ENCODE measurements at places on chromosomes 3 and 15. TPM values are rescaled to one million over a fixed set of nuclear protein-coding genes. Genes with fewer than 3 reads are reported as not detected.

GRCh38 chr15:86183596-86184491, 104.2 kb downstream of the AGBL1 start:
- H3K27ac ChIP-seq, result no peak overlapping the region
- no peak overlapping the region for H3K4me3 ChIP-seq
- no peak for DNase-seq
- H3K27me3 ChIP-seq, result no peaks in the 10 kb centered on the region

The CPA3 gene
- not detected for polyA plus RNA-seq

The GP9 gene
- polyA plus RNA-seq, result not detected

- no peaks in the 10 kb centered on the region for H3K36me3 ChIP-seq
- peaks cover 17% of the 10 kb centered on the region for H3K27me3 ChIP-seq
- no peak overlapping the region for H3K27ac ChIP-seq
Measured at GRCh38 chr3:32189693-32190092, 48.8 kb upstream of the CMTM8 start.

DNA sequence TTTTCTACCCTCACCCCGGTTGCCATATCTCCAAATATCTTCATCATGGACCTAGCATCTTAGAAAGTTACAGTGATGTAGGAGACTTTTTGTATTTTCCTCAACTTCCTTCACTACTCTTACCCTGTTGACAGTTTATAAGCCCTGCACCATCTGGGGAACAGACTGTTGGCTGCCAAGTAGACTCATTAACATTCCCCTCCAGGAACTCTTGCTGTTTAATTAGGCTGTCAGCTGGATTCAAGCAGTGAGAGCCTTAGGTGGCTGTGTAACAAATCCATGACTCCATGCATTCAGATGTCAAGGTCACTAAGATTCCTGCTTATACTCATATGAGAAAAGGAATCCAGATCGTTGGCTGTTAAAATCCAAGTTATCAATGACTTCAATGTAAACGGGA, 198.3 kb downstream of the NAALADL2 start:
- H3K36me3 ChIP-seq, result no peaks in the 10 kb centered on the region
- no peak overlapping the region for H3K27ac ChIP-seq
- no peaks in the 10 kb centered on the region for H3K4me1 ChIP-seq
- no peaks in the 10 kb centered on the region for H3K27me3 ChIP-seq

The PEX11A gene
- polyA plus RNA-seq, result 6.0 TPM

GRCh38 chr3:43512754-43513404, 108.9 kb downstream of the ANO10 start:
- no peaks in the 10 kb centered on the region for H3K36me3 ChIP-seq
- no peak for DNase-seq
- H3K4me3 ChIP-seq, result no peak overlapping the region
- H3K27me3 ChIP-seq, result no peaks in the 10 kb centered on the region
- H3K4me1 ChIP-seq, result no peaks in the 10 kb centered on the region

GRCh38 chr3:13011573-13012220, 61.5 kb downstream of the IQSEC1 start:
- peaks cover 7% of the 10 kb centered on the region for H3K27me3 ChIP-seq
- no peaks in the 10 kb centered on the region for H3K4me1 ChIP-seq
- H3K36me3 ChIP-seq, result no peaks in the 10 kb centered on the region
- no peak overlapping the region for H3K27ac ChIP-seq
- no peak for DNase-seq

The ARIH2 gene
- polyA plus RNA-seq, result 71.5 TPM

DNA sequence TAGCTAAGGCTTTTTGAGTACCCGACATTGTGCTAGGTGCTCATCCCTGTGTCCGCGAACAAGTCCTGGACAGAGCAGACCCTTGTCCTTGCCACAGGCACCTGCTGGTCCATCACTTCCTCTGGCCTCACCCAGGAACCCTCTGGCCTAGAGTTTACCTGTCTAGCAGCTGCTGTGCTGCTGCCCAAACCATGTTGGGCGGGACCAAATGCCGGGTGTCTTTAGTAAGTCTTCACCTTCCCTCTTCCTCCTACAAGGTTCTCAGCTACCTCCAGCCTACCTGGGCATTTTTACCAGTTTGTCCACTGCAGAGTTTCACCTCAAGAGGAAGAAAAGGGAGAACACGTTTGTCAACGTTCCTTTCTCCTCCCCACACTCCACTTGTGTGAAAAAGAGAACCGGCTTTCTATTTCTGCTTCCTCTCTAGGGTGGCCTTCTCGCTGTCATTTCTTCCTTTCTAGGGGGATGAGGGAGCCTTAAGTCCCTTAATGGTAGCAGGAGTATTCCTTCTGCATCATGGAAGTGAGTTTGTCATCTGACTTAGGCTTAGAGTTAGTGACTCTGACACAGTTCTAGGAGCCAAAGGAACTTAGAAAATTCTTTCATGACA, 80.4 kb upstream of the GCNT3 start:
- no peak for DNase-seq
- H3K27ac ChIP-seq, result no peak overlapping the region
- no peaks in the 10 kb centered on the region for H3K36me3 ChIP-seq
- H3K27me3 ChIP-seq, result no peaks in the 10 kb centered on the region
- no peaks in the 10 kb centered on the region for H3K4me1 ChIP-seq

GRCh38 chr3:196775938-196776337, 36.3 kb downstream of the PAK2 start:
- peaks cover 4% of the 10 kb centered on the region for H3K36me3 ChIP-seq
- no peaks in the 10 kb centered on the region for H3K27me3 ChIP-seq
- no peak for DNase-seq
- H3K4me1 ChIP-seq, result peaks cover 41% of the 10 kb centered on the region

DNA sequence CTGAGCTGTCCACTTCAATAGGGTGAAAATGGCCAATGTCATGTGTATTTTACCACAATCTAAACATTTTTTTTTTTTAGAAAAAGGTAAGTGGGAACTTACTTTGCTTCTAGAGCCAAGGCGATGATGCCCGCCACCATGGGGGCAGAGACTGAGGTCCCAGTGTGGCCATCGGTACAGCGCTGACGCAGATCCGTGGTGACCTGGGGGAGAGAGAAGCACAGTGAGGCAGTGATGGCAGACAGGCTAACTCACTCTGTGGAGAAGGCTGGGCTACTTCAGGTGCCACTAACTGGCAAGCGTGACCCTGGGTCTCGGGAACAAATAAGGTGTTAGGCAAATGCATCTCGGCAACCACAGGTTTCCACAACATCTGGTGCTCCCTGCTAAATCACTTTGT, 94.3 kb upstream of the SNRPA1 start:
- no peak for DNase-seq
- no peaks in the 10 kb centered on the region for H3K4me1 ChIP-seq
- H3K4me3 ChIP-seq, result no peak overlapping the region
- no peaks in the 10 kb centered on the region for H3K36me3 ChIP-seq
- no peak overlapping the region for H3K27ac ChIP-seq

The PIERCE2 gene
- 4.3 TPM for polyA plus RNA-seq

GRCh38 chr3:108090049-108090700, 656 bp downstream of the CD47 start:
- no peaks in the 10 kb centered on the region for H3K36me3 ChIP-seq
- H3K4me3 ChIP-seq, result peak overlapping the region; percentile 95
- no peak for DNase-seq
- H3K27ac ChIP-seq, result peak overlapping the region; percentile 81
- H3K27me3 ChIP-seq, result no peaks in the 10 kb centered on the region

The DGKG gene
- 0.22 TPM for polyA plus RNA-seq

- peaks cover 3% of the 10 kb centered on the region for H3K36me3 ChIP-seq
- H3K4me1 ChIP-seq, result peaks cover 5% of the 10 kb centered on the region
Measured at GRCh38 chr3:9206287-9206686, 43.2 kb downstream of the SRGAP3 start.

GRCh38 chr3:162170581-162170980, 674.0 kb downstream of the OTOL1 start:
- no peaks in the 10 kb centered on the region for H3K4me1 ChIP-seq
- H3K27me3 ChIP-seq, result no peaks in the 10 kb centered on the region
- DNase-seq, result no peak
- H3K36me3 ChIP-seq, result no peaks in the 10 kb centered on the region
- no peak overlapping the region for H3K4me3 ChIP-seq

GRCh38 chr15:49758456-49758855, 137.6 kb downstream of the DTWD1 start:
- H3K36me3 ChIP-seq, result no peaks in the 10 kb centered on the region
- H3K27ac ChIP-seq, result no peak overlapping the region

DNA sequence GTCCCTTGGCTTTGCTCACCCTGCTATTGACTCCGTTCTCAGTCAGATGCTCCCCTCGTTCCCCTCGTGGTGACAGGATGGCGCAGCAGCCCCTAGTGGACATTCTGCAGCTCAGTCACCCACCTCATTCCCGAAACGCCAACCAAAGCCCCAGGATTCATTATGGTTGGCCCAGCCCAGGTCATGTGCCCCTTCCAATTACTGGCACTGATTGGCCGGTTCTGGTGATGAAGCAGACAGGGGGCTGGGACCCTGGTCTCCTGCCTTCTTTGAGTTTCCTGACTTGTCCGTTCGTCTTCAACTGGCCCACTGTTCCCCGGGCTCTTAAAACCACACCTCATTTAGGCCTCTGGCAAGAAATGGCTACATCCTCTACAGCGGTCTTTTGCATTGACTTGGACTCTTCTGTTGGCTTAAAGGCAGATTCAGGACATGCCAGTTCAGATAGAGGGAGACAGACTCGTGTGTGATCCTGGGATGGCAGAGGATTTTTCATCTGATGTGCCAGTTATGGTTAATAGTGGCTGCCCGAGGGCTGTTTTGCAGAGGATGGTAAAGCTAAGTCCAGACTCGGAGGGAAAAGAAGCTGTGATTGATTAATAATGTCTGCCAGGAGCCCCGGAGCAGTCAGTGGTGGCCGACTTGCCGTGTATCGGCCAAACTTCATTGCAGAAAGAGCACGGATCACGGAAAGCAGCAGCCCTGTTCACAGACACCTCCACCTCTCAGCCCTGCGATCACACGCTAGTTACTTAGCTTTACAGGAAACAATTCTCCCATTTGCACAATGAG, 37.8 kb downstream of the LSM3 start:
- H3K27me3 ChIP-seq, result no peaks in the 10 kb centered on the region
- H3K4me3 ChIP-seq, result no peak overlapping the region

All from keratinocyte (primary cell).